ENCODE measurements at places on chromosomes 1 and 21.

DNA sequence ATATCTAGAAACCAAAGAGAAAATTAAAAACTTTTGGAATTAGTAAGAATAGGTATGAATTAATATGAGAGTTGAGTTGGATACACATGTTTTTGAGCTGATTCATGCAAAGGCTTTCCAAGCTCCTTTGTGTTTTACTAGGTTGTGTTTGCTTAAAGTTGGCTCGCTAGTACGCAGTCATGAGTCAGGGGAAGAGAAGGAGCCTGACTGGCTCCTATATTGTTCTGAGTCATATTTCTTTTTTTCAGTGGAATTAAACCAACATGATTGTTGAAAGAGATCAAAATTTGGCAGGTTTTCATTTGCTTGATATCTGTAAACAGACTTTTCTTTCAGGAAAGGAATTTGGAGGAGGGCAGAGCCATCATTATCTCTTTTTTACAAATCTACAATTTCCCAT lies 66.7 kb downstream of the MAGI3 start:
- DNase-seq = peak; percentile 84

DNA sequence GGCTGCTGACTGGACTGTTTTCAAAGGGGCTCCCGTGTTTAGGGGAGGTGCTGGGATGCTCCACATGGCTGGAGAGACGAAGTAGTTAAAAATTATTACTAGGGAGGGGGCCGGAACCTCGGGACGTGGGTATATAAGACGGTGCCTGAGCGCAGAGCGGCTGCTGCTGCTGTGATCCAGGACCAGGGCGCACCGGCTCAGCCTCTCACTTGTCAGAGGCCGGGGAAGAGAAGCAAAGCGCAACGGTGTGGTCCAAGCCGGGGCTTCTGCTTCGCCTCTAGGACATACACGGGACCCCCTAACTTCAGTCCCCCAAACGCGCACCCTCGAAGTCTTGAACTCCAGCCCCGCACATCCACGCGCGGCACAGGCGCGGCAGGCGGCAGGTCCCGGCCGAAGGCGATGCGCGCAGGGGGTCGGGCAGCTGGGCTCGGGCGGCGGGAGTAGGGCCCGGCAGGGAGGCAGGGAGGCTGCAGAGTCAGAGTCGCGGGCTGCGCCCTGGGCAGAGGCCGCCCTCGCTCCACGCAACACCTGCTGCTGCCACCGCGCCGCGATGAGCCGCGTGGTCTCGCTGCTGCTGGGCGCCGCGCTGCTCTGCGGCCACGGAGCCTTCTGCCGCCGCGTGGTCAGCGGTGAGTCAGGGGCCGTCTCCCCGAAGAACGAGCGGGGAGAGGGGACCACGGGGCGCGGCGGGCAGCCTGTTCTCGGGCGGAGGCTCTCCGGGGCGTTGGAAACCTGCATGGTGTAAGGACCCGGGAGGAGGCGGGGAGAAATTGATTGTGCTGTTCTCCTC lies at the start of gene CHODL:
TSS of gene CHODL (plus strand) at position 163 of the 793 bp plus-strand sequence. CDS start at position 554, 391 bp downstream.
- DNase-seq = no peak

DNA sequence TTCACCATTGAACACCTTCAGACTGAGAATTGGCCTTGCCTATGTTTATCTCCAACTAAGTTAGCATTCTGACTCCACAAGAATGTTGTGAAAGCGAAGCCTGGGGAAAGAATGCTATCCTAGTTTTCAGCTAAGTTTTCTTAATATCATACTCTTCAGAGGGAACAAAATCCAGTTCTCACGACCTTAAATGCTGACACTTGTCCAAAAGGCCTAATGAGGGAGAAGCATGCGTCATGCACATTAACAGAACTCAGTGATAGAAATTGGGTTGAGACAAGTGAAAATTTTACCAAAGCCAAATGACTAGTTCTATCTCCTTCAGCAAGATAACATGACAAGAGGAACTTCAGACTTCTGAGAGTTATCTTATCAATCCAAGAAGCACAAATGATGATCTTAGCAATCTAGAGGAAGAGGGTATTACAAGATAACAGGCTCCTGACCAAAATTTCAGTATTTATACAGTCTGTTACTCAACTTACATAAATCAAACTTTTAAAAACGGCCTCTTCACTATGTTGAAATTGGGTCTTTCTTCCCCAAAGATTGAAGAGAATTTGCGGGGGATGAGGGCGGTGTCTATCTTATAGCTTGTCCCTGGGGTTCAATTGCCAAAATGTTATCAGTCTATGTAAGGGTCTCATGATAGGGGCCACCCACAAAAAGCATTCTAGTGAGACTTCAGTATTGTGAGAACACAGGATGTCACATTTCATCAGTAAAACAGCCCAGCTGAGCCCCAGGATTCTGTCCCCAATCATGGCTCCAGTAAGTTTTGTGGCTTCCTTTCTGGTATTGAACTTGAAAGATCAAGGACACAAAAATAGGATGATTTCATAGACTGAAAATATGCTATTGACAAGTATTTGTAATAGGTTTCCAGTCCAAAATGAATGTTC lies 26.5 kb upstream of the SLC45A3 start:
- DNase-seq = no peak

DNA sequence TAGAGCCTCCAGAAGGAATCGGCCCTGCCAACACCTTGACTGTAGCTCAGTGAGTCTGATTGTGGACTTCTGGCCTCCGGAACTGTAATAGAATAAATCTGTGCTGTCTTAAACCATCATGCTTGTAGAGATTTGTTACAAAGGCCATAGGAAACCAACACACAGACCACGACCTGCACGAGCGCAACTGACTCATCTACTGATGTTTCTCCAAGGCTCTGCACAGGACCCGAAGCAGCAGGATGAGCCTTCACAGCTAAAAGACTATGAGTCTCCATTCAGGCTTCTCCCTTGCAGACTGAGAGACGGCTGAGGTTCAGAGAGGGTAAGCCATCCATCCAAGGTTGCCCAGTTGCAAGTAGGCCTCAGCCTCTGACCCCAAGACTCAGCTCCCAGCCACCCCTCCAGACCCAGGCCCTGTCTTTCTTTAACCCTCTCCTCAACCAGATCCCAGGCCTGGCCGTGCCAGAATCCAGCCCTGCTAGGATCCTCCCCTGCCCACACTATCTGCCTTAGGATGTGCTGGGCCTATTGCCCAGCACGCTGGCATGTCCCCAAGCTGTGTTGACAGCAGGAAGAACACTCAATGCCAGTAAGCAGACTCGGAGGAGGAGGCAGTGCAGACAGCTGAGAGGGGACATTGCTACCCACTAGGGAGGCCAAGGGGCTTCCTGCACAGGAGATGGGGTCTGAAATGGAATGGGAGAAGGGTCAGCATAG lies 109.0 kb downstream of the HMGB4 start:
- peak; percentile 73 for DNase-seq

DNA sequence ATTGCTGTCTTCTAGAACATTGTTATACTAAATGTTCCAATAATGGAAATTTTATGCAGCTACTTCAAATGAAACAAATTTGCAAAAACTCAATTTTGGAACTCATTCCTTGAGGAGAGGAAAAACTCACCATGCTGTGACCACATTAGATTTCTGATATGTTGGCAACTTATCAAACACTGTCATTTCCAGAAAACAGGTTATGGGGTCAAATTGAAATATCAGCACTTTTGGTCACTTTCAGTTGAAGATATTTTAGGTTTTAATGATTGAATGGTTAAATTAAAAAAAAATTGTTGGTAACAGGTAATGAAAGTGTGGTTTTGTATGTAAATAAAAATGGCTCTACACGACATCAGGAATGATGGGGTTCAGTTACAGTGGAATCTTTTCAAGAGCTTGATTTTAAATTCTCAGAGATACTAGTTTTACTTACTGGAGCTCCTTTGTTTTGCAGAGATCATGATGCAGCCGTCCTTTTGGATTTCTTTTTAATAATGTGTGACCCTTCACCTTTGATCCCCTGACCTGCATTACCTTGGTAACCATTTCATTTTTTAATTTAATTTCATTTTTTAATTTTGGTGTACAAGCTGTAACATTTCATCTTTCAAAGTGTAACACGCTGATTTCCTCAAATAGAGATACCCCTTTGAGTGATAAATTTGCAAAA lies 86.2 kb downstream of the CAMTA1 start:
- DNase-seq = no peak

DNA sequence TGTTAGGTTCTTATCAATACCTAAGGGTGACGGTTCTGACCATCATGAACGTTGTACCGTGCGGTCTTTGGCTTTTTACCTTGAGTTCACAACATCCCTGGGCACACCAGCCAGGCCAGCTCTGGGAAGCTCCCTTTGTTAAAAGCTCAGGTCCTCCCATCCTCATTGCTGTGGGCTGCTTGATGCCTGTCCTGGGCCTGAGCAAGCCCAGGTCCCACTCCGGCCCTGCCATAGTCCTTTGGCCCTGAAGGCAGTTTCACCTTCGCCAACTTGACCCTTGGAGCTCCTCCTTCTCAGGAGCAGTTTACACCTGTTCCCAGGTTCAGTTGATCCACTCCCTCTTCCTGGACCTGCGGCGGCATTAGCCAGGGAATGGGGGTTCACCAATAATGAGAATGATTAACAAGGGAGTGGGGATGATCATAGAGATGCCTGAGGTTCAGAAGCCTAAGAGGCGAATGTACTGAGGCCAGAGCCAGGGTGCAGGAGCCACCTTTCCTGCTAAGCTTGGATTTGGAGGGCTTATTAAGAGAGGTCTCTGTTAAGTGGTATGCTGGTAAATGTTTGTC lies 40.2 kb downstream of the DHCR24 start:
- no peak for DNase-seq

- no peak for DNase-seq
Observed at GRCh38 chr1:107213225-107213624, 72.4 kb downstream of the NTNG1 start.

- DNase-seq = peak; percentile 36
Observed at GRCh38 chr1:15075817-15076216, 77.7 kb upstream of the TMEM51 start.

- DNase-seq = no peak
Observed at GRCh38 chr1:156847591-156848460, 11.1 kb downstream of the INSRR start.

DNA sequence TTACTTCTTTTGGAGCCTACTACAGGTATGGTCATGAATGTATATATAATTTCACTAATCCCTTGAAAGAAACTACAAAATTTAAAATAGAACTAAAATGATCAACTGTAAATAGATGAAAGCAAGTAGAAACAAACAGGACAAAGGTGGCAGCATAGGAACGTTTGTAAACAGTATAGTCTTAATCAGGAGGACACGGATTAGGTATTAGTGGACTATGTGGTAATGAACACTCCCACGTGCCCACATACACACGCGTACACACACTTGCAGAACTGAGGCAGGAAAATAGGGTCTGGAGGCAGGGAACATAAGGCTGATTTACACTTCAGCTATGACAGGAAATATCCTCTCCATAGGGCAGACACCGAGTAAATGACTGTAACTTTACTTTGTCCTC lies 1397.8 kb downstream of the NCAM2 start:
- no peak for DNase-seq

DNA sequence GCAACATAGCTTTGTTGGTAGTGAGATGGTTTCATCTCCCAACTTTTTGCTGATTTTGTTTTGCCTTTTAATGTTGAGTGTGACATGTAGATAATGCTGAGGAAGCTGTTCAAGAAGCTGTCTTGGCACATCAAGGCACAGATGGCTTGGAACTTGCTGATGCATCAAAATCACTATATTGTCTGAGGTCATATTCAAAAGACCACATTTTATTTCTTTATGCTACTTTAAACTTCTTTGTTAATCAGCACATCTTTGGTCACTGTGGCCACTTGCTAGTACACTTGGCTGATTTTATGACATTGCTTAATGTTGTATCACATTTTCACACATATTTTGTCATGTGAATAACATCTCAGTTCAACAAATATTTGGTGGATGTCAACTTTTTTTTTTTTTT lies 87.1 kb upstream of the BCL10 start:
- DNase-seq = no peak

DNA sequence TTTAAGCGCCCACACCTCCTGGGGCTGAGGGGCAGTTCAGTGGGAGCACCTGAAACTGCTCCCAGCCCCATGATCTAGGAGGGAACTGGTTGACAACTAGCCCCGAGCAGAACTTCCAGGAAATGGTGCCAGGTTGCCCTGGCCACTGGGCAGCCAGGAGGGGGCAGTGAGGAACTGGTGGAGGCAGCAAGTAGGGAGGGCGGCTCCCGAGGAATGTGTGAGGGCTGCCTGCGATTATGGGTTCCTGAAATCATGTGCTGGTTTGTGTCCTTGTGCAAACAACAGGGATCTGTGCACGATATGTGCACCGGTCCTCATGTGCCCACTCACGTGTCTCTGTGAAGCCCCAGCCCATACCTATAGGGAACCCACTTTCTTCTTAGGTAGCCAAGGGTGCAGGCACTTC lies 9.9 kb downstream of the GPR3 start:
- peak; percentile 82 for DNase-seq

All from GM03348 (cell line).